ENCODE measurements at places on chromosomes 4 and X. TPM values are rescaled to one million over a fixed set of nuclear protein-coding genes. Genes with fewer than 3 reads are reported as not detected.

DNA sequence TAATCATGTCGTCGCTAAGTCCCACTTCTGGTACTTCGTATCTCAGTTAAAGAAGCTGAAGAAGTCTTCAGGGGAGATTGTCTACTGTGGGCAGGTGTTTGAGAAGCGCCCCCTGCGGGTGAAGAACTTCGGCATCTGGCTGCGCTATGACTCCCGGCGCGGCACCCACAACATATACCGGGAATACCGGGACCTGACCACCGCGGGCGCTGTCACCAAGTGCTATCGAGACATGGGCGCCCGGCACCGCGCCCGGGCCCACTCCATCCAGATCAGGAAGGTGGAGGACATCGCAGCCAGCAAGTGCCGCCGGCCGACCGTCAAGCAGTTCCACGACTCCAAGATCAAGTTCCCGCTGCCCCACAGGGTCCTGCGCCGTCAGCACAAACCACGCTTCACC, 11.3 kb downstream of the PNCK start:
- no peak for DNase-seq

DNA sequence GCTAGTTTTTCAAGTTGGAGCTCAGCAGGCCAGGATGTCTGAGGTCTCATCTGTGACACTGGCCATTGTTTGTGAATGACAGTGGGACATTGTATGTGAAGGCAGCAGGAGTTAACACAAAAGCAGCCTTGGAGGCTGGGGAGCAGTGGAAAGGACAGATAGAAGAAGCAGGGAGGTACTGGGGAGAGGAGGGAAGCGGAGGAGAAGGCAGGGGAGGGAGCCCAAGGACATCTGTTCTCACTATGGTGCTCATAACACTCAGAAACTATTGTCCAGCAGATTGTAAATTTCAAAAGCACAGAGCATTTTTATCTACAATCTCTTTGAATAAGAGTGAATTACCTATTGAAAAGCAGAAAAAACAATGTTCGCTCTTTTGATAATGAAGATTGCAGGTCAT, 253.6 kb upstream of the DIPK2B start:
- no peak for DNase-seq

- DNase-seq, result peak; percentile 66
Measured at GRCh38 chr4:624705-625590, at the start of gene PDE6B. TSS of gene PDE6B (plus strand) at chr4:625573. CDS start at chr4:625627, 54 bp downstream.

DNA sequence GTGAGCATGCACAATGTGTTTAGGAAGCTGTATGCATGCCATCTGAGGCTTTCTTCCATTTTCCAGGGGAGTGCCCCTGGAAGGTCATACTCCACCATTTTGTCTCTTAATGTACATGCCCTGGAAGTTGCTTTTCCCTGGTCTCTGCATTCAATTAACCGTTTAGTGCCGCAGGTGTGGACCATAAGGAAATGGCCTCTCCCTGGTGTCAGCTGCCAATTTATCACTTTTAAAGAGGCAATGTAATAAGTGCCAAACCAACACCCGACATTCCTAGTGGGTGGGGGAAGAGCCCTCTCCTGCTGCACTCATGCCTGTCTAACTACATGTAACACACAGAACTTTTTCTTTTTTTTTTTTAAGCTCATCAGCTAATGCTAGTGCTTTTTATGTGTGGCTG, 7.1 kb upstream of the BST1 start:
- no peak for DNase-seq

DNA sequence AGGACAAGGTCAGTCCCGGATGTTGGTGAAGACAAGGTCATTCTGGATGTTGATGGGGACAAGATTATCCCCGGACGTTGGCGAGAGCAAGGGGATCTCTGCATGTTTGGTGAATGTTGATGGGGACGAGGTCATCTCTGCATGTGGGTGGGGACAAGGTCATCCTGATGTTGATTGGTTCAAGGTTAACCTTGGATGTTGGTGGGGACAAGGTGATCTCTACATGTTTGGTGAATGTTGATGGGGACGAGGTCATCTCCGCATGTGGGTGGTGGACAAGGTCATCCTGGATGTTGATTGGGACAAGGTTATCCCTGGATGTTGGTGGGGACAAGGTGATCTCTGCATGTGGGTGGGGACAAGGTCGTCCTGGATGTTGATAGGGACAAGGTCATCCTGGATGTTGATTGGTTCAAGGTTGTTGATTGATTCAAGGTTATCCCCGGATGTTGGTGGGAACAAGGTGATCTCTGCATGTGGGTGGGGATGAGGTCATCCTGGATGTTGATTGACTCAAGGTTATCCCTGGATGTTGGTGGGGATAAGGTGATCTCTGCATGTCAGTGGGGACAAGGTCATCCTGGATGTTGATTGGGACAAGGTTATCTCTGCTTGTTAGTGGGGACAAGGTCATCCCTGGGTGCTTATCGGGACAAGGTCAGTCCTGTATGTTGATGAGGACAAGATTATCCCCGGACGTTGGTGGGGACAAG, 28.8 kb upstream of the PLCXD1 start:
- no peak for DNase-seq

- DNase-seq, result no peak
Measured at GRCh38 chr4:169256101-169256612, 14.6 kb downstream of the SH3RF1 start.

- peak; percentile 49 for DNase-seq
Measured at GRCh38 chr4:74934016-74934831, 1.3 kb downstream of the PARM1 start.

DNA sequence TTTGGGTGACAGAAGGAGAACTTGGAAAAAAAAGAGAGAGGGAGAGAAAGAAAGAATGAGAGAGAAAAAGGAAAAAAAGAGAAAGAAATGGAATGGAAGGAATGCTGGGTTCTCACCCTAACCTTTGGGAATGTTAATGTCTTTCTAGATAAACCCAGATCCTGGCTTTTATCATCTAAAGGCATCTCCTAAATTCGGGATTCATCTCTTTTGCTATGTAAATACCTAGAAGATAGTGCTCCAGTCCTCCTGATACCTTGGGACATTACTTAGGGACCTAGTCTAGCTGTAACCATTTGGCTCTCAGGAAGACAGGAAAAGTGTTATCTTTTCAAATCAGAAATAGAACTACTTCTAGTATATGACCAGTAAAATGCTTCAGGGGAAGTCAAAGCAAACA, 15.8 kb upstream of the SPCS3 start:
- no peak for DNase-seq

DNA sequence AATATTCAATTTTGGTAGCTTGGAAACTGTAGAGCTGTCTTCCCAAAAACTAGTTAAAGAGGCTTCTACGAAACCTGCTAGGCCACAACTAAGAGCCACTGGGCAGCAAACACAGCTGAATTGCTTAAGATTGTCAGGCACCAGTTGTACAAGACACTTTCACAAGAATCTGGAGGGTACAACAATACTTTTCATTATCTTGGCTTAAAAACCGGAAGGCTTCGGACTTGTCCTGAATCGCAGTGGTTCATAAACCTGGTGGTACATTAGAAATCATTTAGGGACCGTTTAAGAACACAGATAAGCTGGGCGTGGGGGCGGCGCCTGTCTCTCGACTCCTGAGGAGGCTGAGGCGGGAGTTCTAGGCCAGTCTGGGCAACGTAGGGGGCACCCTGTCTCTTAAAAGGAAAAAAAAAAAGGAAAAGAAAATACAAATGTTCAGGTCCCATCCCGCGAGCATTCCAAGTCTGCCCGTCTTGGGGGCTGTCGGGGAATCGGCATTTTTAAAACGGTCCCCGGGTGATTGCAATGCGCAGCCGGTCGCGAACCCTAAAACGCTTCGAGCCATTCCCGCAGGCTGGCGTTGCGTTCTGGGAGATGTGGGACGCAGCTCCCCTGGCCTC, 763 bp downstream of the PYURF start:
- DNase-seq, result peak; percentile 35

DNA sequence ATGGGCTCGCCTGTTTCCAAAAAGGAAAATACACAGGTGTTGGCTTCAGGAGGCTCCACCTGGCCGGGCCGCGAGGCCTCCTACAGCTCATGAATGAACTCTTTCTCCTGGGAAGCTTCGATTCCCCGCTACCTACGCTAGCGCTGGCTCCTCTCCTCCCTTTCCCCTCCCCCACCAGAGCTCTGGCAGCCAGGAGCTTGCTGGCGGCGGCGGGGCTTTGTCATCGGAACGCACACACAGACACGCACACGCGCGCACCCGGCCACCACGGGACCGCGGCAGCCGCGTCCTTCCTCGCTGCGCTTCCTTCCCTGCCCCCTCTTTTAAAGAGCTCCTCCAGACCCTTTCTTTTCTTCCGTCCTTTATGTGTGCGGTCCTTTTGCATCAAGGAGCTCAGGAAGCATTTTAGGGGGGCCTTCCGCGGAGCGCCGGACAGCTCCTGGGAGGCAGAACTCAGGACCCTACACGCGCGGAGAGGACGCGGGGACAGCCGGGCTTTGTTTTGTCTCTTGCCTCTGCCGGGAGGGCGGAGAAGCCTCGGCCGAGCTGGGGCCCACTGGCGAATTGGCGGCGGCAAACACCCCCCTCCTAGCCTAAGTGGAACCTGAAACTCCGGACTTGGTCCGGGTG, 70.2 kb upstream of the BCOR start:
- no peak for DNase-seq

DNA sequence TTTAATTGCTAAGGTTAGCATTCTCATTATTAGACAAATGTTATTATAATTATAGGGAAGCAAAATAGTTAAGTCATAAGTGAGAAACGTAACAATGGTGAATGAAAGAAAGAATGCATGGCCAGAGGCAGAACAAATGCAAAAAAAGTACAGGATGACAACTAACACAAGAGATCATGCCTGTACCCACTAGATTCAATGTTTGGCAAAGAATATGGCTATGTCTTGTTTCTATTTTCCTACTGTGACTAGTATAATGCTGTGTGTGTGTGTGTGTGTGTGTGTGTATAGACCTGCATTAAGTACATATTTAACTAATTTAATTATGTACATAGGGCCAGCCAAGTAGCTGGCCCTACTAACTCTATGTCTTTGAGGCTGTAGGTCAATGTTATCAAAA, 12.9 kb upstream of the BMP2K start:
- DNase-seq, result no peak

DNA sequence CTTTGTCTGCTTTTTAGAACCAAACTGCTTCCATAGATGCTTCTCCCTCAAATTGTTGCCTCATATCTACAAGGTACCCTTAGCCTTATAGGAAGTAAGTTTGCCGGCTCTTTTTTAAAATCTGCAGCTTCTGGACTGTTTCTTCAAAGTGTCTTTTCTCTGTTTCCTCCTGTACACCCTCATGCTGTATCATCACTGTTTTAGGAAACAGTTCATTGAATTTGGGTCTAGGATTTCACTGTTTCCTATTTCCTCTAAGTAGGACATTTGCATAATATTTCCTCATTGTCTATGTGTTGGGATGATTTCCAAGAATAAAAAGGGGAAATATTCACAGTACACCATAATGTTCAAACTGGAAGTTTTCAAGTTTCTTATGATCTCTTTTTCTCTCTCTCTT, 43.0 kb downstream of the BANK1 start:
- DNase-seq, result no peak

DNA sequence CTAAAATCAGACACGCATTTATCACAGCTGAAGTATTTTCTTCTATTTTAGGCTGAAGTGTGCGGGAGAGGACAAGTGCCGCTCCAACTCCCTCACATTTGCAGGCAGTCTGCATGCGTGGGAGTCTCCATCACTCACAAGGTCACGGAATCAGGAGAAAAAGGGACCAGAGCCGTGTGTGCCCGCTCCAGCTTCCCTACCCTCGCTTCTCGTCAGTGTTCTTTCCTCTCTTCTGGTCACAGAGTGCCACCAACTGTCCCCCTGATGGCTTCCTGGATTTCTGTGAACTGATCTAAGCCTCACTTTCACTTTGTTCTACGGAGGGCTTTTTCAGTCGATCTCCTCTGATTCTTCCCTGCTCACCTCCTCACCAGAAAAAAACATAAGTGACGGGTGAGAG, 407.4 kb upstream of the AADAT start:
- DNase-seq, result peak; percentile 47

GRCh38 chrX:79444694-79445210, 77.6 kb upstream of the ITM2A start:
- DNase-seq, result no peak

- no peak for DNase-seq
Measured at GRCh38 chr4:137583671-137584070, 51.4 kb upstream of the PCDH18 start.

DNA sequence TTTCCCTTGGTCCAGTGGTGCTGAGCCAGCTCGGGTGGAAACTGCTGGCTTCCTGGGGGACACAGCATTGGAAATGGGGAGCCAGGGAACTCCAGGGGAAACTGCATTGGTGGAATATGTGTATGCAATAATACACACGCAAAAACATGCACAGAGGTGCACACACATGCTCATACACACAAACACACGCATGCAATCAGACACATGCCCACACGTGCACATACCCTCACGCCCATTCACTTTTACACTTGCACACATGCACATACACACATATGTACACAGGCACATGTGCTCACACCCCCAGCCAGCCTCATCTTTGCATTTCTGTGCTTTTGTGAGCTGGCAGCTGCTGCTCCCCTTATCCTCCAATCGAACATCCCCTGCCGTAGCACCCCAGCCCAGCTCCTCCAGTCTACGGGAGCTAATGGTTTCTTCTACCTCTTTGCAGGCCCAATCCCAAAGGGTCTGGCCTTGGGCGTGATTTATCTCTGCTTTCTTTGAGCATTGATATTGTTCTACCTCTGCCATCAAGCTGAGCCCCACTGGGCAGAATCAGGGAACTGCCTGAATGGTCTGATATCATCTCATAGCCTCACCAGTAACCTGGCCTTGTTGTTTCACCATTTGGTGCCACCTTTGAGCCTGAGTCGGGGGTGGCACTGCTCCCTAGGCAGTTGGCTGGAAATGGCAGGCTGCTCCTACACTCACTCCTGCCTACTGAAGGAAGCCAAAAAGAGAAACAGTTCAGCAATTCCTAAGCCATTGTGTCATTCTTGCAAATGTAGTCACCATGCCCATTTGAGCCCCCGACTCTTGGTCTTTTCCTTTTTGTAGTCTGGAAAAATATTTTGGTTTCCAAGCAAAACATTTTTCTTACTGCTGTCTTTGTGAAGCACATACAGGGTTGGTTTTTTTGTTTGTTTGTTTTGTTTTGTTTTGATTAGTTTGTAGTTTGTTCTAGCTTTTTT, 104.4 kb upstream of the MAMLD1 start:
- DNase-seq, result no peak

DNA sequence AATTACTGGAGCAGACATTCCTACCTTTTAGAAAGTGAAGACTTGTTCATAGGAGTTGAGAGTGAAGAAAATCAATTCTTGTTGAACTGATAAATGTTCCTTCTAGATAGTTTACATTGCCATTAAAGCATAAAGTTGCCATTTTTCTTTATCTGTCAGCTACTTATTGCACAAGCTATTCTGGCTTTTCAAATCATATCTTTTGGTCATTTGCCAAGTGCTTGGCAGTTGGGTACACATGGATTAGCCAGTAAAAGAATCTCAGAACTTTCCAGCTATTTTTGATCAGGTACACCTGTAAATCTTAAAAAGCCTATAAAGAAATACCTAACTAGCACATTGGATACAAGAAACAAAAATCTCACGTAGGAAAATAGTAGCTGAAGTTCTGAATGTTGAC, 56.4 kb upstream of the PNPLA4 start:
- no peak for DNase-seq

SPANXA1 gene
- not detected for polyA plus RNA-seq

NR3C2 gene
- polyA plus RNA-seq, result 16.2 TPM

BST1 gene
- polyA plus RNA-seq, result 15.2 TPM

DKK2 gene
- polyA plus RNA-seq, result 6.2 TPM

TXLNG gene
- polyA plus RNA-seq, result 19.8 TPM
